ENCODE measurements at places on chromosomes 12 and 14. TPM values are rescaled to one million over a fixed set of nuclear protein-coding genes. Genes with fewer than 3 reads are reported as not detected.
A peak's percentile ranks its signal among the peaks of the same experiment; 100 is the strongest.

- DNase-seq: no peak
Observed at GRCh38 chr12:124804011-124804621, 59.5 kb downstream of the SCARB1 start.

DNA sequence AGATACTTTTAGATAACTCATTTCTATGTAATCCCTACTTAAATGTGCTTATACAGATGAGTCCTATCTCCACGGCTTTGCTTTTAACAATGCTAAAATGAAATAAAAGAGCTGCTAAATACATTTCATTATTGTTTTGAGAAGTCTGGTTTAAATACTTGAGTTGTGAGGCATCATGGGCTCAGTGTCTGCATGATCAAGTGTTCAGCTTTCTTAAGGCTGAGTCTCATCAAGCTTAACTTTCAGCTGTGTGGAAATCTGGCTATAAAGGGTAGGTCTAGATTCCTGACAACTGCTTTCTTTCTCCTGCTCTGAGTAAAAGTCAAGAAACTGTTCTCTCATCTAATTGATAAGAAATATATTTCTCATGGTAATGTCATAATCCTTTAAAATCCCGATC is 235.4 kb downstream of the FSCB start:
- no peak for DNase-seq

GRCh38 chr12:41186026-41186425 is 2.1 kb upstream of the PDZRN4 start:
- DNase-seq: no peak

GRCh38 chr14:77222546-77223225 is 41.1 kb downstream of the TMEM63C start:
- DNase-seq: no peak

GRCh38 chr14:95008445-95009217 is 148.7 kb downstream of the DICER1 start:
- DNase-seq: no peak

DNA sequence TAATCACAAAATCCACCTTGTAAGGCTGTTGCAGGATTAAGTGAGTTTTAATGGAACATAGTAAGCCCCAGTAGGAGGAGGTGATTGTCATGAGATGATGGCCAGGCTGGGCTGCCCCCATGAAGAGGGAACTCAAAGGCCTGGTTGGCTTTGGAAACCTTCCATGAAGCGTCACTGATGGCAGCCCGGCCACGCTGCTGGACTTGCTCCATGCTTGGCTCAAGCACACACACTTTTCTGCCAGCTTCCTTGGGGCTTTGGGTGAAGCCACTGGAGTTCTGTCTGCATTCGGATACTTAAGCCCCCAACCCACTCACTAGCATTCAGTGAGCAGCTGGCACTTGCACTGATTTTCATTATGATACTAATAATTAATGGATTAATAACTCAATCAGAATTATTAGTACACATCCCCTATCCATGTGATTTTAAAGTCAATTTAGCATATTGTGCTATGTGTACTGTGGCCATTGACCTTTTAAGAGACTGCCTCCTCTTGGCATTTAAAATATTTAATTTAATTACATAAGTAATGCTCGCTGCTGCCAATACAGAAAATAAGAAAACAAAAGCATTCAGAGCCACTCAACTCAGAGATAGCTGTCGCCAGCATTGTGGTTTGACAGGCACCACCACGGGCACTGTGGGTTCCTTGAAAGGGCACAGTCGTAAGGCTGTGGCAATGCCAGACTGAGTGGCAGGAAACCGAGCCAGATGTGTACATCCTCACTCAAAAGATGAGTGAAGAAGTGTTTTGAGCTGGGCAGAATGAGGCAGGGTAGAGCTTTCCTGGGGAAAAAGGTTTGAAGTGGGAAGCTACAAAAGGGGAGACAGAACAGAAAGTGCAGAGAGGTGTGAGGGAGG is 15.9 kb downstream of the KRT85 start:
- no peak for DNase-seq

The PKP2 gene
- total RNA-seq: 44.2 TPM

DNA sequence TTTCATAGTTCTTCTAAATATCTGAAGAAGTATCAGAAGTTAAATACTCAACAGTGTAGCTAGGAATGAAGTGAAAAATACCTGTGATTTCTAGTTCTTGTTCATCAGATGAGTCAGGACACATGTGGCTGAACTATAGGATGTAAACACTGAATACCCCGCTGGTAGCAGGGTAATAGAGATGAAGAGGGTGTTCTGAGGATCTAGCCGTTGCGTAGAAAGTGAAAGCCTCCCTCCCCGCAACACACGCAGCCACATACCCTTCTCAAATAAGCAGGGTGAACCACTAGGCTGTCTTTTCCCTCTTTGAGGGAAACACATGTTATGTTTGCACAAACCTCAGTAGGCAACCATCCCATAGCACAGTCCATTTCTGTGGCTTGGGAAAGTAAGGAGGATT is 16.4 kb upstream of the RNASE12 start:
- DNase-seq: no peak

The SEC23A gene
- 58.2 TPM for total RNA-seq

The GPR84 gene
- not detected for total RNA-seq

- DNase-seq: peak; percentile 90
Observed at GRCh38 chr14:21846227-21846885, 172.7 kb upstream of the OR4E1 start.

DNA sequence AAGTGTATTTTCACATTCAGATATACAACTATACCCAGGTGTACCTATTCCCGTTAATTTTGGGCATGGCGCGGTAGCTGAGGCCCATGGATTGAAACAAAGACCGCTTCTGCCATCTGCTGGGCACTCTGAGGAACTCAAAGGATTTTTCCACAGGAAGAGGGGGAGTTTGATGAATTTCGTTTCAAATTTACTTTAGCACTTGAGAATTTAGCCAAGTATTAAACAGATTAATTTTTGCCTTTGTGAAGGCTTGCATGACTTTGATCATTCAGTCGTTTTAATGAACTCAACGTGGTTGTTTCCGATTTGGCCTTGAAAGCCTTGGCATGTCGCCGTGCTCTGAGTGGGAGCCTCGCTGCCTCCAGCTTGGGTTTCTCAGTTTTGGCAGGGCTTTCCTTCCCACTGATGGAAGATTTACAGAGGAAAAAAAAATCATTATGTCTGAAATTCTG is 153.2 kb upstream of the DDHD1 start:
- peak; percentile 7 for DNase-seq

The CD163L1 gene
- 0.22 TPM for total RNA-seq

- DNase-seq: no peak
Observed at GRCh38 chr14:73712540-73713180, 1.5 kb downstream of the PNMA1 start.

The KRT82 gene
- total RNA-seq: not detected

GRCh38 chr14:60487211-60487610 is 1.3 kb upstream of the C14orf39 start:
- DNase-seq: no peak

The PYGL gene
- 46.6 TPM for total RNA-seq

DNA sequence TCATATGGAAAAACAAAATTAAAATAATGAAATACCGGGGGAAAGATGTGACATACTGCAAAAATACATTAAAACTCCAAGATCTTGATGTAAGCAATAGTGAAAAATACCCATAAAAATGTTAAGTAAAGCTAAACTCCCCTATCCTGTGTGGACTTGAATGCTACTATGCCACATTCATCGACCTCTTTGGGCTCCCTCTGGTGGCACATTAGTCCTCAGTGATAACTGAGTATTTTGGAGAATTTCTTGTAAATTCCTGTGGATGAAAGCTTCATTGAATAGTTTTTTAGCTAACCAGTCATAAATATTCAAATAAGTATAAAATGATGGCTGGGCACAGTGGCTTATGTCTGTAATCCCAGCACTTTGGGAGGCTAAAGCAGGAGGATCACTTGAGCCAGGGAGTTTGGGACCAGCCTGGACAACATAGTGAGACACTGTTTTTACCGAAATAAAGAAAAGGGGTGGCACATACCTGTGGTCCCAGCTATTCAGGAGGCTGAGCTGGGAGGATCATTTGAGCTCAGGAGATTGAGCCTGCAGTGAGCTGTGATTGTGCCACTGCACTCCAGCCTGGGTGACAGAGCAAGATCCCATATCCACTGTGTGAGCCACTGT is 42.4 kb upstream of the SGPP1 start:
- DNase-seq: no peak

GRCh38 chr12:93390549-93391297 is 13.0 kb downstream of the NUDT4 start:
- no peak for DNase-seq

GRCh38 chr12:80233926-80234325 is 134.6 kb downstream of the OTOGL start:
- no peak for DNase-seq

The CCDC60 gene
- 0.78 TPM for total RNA-seq

DNA sequence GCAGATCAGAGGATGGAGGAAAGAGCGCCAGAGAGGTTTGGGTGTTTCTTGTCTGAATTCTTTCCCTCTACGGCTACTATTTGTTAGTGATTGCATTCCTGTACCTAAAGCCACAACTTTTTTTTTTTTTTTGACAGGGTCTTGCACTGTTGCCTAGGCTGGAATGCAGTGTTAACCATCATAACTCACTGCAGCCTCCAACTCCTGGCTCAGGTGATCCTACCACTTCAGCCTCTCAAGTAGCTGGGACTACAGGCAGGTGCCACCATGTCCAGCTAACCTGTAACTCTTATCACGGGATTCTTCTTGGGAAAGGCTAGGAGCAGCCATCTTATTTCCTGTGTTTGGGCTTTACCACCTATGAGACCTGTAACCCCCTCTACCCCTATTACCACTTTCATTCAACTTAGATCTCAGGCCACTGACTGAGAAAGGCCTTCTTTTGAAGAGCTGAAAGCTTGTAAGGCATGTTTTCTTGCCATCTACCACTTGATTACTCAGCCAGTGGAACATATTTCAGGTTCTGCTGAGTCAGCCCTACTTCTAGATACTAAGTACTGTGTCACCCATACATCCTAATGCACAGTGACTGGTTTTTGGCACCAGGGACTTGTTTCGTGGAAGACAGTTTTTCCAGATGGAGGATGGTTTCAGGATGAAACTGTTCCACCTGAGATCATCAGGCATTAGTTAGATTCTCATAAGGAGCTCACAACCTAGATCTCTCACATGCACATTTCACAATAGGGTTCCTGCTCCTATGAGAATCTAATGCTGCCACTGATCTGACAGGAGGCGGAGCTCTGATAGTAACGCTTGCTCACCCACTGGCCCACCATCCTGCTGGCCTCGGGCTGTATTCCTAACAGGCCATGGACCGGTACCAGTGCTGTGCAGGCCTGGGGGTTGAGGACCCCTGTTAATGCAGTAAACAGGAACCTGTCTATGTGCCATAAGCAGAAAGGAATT is 6.9 kb downstream of the VEZT start:
- DNase-seq: no peak

The STX2 gene
- total RNA-seq: 22.0 TPM

The CLIP1 gene
- total RNA-seq: 26.6 TPM

Data from H1 (cell line).